SHP77 (cell line): ENCODE measurements at places on chromosomes 12 and 14.

GRCh38 chr14:73696466-73697400 lies 17.5 kb downstream of the PNMA1 start:
- no peak for DNase-seq

GRCh38 chr12:83919081-83919480 lies 993.5 kb downstream of the SLC6A15 start:
- DNase-seq = no peak

- peak; percentile 77 for DNase-seq
Measured at GRCh38 chr14:88551094-88551870, 3.5 kb downstream of the PTPN21 start.

- no peak for DNase-seq
Measured at GRCh38 chr12:113467502-113468364, 3.9 kb downstream of the LHX5 start.

DNA sequence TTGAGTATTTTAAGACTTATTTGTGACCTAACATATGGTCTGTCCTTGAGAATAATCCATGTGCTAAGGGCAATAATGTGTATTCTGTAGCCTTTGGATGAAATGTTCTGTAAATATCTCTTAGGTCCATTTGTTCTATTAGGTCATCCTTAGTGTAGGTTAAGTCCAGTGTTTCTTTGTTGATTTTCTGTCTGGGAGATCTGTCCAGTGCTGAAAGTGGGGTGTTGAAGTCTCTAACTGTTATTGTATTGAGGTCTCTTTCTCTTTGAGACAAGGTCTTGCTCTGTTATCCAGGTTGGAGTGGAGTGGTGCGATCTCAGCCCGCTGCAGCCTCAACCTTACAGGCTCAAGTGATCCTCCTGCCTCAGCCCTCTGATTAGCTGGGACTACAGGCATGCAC lies 108.0 kb downstream of the FIGNL2 start:
- no peak for DNase-seq

DNA sequence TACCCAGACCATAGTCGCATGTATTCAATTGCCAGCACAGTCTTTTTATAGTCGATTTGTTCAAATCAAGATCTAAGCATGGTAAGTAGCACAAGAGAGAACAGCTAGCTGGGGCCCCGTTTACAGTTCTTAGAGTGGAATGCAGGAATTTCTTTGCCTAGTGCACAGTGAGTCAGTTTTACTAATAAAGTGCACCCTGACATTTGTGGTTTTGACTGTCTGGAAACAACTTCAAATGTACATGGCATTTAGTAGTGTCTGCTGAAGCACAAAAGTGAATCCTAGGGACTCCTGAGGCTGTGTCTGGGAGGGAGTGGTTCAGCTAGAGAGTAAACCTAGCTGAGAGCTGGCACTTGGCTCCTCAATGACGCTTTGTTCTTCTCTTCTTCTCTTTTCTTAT lies 64.9 kb downstream of the TMX1 start:
- no peak for DNase-seq

GRCh38 chr14:84783511-84783910 lies 746.4 kb upstream of the FLRT2 start:
- no peak for DNase-seq

- no peak for DNase-seq
Measured at GRCh38 chr14:72876710-72877063, 17.2 kb downstream of the DPF3 start.

DNA sequence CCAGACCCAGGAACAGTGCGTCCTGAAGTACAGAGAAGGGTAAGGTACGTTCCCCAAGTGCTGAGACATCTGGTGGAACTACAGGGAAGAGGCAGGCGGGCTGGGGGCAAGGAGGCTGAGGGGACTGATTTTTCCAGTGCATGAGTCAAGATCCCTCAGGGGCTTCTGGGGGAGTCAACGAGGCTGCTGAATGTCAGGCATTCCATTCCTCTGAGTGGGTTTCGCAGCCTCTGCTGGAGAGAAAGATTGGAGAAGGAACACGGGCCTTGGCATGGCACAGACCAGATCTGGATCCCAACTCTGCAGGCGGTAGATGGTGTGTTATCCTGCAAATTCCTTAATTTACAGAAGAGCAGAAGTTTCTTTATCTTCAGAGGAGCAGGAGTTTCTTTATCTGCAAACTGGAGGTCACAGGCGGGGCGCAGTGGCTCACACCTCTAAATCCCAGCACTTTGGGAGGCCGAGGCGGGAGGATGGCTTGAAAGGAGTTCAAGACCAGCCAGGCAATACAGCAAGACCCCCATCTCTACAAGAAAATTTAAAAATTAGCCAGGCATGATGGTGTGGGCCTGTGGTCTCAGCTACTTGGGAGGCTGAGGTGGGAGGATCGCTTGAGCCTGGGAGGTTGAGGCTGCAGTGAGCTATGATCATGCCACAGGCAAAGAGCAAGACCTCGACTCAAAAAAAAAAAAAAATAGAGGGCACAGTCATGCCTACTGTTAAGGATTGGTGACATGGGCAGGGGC lies 132.6 kb upstream of the MAP1LC3B2 start:
- no peak for DNase-seq

DNA sequence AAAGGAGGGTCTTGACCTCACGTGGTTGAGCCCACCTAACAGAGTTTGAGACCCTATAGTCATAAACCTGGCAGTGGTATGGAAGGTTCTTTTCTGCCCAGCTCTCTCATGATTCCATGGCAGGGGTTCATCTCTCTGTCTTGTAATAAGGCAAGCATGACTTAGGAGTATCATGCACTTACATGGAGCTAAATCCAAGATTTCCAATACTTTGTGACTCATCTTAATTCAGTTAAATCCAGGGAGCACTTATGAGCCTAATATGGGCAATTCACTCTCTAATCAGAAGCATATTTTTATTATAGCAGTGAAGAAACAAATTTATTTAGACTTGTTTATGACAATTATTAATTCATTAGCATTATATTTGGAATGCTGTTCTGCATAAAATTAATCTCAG lies 131.8 kb upstream of the CPSF6 start:
- no peak for DNase-seq

GRCh38 chr12:41344776-41345470 lies 156.8 kb downstream of the PDZRN4 start:
- DNase-seq = no peak

- DNase-seq = no peak
Measured at GRCh38 chr12:75631831-75632230, 120.4 kb upstream of the KRR1 start.

- no peak for DNase-seq
Measured at GRCh38 chr14:68854421-68854820, 61.6 kb upstream of the ZFP36L1 start.

DNA sequence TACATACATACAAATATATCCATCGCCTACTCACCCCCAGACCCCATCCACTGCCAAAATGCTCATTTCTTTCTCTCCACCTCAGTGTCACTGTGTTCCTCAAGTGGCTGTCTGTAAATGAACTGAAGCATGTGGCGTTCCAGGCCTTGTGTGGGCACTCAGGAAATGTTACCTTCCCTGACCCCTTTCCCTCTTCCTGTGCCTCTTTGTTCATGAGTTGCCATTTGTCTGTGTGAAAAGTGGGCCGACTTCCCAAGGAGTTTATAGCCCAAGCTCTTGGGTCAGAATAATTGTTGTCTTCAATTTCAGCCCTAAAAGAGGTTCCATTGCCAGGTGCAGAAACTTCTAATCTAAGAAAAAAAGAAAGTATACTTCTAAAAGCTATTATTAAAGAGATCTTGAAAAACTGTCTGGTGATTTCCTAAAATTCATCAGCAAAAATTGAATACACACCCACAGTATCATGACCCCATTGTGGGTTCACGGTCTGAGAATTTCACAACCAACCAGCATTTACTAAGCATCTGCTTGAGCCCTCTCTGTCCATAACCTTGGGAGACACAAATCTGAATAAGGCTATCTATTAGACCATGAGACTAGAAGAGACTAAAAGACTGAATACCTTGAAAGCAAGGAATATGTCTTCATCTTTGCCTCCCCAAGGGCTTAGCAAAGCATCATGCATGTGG lies 201.4 kb upstream of the EEA1 start:
- DNase-seq = no peak

DNA sequence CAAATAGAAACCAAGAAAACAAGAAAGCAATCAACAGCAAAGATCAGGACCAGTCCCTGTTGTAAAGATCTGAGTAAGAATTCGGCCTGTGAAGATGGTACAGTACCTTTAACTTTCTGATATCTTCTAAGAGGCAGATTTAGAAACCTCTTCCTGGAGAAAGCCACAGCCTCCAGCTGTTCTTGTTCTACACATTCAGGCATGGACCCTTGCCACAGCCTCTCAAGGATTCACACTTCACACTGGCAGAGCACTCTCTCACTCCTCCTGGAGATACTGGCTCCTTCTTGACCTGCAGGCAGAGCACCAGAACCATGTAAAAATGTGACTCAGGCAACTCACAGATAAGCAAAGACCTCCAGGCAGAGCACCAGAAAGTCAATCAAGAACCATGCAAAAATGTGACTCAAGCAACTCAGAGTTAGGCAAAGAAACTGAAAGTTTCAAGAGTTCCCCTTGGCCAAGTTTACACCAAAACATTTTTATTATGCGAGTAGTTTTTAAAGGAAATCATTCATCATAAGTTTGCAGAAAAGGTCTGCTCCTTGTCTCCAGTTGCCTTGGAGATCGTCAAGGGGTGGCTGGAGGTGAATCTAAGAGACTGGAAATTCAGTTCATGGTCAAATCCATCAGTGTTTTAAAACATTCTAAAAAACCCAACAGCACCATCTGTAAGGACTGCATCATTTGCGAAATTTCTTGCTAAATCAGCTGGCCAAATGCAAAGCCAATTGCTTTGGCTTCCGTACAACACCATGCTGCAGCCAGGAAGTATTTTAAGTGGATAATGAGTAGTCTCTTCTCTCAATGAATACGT lies 119.3 kb upstream of the MDM1 start:
- DNase-seq = no peak

DNA sequence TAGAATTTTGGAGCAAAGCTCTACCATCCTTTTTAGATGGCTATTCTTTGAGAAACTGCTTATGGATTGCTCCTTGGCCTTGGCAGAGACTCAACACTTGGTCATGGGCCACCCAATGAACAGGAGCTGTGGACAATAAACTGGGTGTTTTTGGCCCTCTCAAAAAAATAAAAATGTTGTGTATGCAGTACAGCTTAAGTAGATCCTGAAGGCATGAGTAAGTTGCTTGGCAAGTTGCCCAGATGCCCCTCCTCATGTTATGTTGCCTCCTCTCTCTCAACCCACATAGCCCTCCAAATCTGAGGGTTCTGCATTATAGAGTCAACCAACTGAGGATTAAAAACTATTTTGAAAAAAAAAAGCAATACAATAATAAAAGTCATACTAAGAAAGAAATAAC lies 124.9 kb downstream of the ATP23 start:
- DNase-seq = no peak

DNA sequence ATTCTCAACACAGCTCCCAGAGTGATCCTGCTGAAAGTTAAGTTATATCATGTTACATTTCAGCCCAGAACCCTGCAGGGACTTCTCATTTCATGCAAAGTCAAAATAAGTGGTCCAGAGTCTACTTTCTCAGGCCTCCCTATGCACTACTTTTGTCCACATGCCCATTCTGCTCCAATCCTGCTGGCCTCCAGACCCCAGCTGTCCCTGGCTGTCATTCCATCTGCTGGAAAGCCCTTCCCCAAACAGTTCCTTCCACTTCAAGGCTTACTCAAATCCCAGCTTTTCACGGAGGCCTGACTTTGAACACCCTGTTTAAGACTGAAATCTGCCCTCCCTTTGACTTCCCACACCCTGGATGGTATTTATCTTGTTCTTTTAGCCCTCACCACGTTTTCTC lies 109.8 kb upstream of the DNM1L start:
- DNase-seq = no peak

GRCh38 chr12:112419297-112420133 lies 768 bp downstream of the PTPN11 start:
- DNase-seq = no peak

DNA sequence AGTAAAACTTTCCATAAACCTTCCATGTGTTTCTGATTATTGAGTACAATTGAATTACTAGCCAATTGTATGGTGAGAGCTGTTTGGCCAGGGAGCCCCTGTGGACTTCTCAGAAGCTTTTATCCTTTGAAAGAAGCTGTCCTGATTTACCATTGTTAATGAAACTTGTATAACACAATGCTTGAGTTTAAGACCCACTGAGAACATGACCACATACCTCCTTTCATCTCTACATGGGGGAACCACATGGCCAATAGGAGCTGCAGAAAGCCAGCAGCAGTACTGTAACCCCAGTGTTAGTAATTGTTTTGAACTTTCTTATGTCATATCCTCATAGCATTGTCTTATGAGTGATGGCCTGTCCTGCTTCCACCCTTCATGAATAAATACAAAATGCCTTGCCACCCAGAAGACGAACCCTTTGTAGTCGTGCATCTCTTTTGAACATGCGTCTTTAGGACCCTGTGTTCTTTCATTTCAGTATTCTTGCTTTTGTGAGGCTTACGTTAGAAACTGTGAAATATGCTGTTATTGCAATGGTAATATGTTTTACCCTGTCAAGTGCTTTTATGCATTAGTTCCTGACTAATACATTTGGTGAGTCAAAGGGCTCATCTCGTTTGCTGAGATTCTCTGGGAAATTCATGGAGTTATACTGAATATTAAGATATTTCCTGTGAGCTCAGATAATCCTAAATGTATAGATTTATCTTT lies 815.7 kb downstream of the NRXN3 start:
- no peak for DNase-seq

GRCh38 chr14:74244115-74244514 lies 4.9 kb downstream of the VSX2 start:
- no peak for DNase-seq

DNA sequence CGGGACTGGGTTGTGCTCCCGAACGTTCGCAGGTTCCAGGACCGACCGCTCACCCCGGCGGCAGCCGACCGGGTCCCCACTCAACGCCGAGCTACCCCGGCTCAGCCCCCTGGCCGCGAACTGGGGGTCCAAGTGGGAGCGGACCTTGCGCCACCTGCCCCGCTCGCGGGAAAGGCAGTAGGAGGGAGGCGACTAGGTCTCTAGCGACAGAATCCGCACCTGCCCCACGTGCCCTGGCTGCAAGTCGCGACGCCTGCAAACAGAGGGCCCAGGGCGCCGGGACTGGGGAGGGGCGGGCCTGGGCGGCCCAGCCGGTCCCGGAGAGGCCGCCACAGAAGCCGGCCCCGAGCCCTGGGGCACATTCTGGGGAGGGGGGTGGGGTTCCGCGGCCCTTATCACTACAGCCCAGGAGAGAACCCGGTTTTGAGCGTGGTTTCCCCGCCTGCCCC lies 239.2 kb upstream of the CPNE8 start:
- DNase-seq = no peak
